Karpas-422 (cell line): ENCODE measurements at places on chromosomes 6 and 20.

DNA sequence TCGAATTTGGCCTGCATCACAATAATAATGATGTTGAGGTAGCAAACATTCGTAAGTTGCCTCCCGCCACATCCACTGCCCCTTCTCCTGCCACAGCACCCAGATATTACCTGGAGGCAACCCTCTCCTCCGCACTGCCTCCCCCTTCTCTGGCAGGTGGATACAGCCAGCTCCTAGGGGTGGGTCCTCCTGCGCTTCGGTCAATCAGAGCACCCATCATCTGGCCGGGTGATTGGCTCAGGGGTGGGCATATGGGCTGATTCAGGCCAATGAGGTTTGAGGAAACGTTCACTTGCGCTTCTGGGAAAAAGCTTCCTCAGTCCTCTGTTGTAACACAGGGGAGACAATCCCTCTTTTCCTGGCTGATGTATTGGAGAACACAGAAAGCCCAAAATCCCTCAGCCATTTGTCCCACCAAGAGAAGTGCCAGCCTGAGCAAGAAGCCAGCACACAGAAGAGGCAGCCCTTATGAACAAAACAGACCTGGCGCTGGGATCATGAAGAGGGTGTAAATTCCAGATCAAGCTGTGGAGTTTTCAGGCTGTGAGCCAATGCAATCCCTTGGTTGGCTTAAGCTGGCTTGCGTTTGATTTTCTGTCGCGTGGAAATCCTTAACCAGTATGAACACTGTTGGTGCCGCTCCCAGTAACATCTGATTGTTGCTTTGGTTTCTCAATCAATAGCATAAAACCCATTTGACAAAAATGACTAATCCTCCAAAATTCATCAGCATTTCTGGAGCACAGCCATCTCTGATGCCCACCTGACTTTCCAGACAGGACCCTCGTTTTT lies 82.2 kb downstream of the PRDM1 start:
- no peak for DNase-seq

DNA sequence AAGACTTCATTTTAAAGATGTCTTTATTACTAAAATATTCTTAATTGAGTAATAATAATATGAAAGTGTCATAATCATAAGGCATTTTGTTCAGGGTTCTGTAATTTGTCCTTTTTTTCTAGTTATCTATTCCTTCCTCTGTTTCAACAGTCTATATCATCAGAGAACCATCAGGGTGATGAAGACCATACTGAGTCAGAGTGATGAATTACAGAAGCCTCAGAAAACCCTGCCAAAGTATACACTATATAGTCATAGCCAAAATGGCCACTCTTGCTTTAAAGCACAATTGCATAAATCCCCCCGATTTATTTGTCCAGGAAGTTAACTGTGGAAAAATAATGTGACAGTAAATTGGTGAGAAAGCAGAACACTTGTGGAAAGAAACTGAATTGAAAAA lies 735.0 kb downstream of the EPHA7 start:
- DNase-seq: no peak

DNA sequence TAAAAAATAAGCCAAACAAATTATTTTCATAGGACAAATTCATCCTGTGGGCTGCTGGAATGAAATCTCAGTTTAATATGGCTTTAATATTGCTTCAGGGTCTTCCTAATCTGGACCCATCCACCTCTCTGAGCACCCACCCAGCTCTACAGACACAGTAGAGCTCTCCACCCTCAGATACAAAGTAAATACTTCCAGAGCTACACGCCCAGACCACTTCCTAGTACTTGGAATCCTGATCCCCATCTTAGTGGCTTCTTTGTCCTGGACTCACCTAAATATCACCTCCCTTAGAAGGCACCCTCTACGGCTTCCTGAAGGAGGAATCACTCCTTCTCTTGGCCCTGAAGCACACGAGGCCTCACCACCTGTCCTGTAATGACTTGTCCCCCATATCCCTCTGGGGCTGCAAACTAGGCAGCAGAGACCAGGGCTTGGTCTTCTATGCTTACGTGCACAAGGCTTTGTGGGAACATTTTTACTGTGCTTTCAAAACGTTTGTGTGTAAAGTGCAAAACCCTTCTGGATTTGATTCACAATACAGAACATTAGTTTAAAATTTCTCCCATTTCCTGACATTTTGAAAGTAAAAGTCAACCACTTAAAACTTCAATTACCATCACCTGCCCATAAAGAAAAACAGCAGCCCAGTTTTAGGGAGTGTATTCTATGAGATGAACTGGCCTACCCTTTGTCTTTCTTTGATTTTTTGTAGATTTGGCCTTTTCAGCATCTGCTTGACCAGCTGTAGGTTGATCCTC lies 2.4 kb downstream of the CTCFL start:
- DNase-seq: no peak

DNA sequence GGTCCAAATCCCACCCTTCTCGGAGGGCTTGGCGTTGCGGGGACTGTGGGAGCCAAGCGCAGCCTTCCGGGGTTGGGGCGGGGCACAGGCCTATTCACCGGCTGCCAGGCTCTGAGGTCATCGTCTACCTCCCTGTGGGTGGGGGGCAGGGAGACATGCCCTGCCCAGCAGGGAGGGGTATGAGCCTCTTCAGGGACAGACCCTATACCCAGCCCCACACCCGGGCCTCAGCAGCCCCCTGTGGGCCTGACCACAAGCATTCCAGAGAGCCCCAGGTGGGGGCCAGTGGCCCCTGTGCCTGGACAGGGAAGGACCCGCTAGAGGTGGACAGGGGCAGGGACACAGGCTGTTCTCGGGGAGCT lies 11.6 kb downstream of the LAMA5 start:
- no peak for DNase-seq

- no peak for DNase-seq
These were observed 24.0 kb downstream of the CMTR1 start for GRCh38 chr6:37456816-37457560.

GRCh38 chr6:5665173-5665572 lies 341.6 kb downstream of the NRN1 start:
- DNase-seq: peak; percentile 77

DNA sequence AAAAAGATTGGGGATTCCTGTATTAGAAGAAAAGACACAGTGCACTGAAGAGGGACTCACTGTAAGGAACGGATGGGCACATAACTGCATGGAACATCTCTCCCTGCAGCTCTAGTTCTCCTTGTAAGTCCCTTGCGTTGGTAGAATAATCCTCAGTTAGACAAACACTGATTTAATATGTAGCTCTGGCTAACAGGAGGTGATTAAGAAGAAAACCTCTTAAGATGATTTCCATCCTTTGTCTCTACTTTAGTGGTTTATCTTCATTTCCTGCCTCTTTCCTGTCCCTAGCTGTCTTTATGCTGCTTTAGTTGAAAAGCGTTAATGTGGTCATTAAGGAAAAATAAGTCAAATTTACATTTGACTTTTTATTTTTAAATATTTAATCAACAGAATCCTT lies 86.6 kb downstream of the SLC16A10 start:
- no peak for DNase-seq

- DNase-seq: no peak
These were observed 13.9 kb upstream of the CCDC167 start for GRCh38 chr6:37513576-37513975.

GRCh38 chr20:1417273-1417672 lies 24.4 kb upstream of the FKBP1A start:
- no peak for DNase-seq

GRCh38 chr6:135680964-135681913 lies 170.3 kb upstream of the PDE7B start:
- DNase-seq: no peak

DNA sequence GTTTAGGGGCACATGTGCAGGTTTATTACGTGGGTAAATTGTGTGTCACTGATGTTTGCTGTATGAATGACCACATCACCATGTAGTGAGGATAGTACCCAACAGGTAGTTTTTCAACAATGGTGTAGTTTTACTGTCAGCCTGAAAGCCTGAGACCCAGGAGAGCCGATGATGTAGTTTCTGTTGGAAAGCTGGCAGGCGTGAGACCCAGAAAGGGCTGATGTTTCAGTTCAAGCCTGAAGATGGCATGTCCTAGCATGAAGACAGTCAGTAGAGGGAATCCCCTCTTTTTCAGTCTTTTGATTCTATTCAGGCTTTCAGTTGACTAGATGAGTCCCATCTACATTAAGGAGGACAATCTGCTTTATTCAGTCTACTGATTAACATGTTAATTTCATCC lies 96.7 kb downstream of the KLHL32 start:
- DNase-seq: no peak

GRCh38 chr20:3203315-3204123 lies 963 bp downstream of the DDRGK1 start:
- peak; percentile 68 for DNase-seq

- DNase-seq: no peak
These were observed 114.8 kb downstream of the MOXD1 start for GRCh38 chr6:132286298-132287019.

- no peak for DNase-seq
These were observed 2.7 kb downstream of the CEBPB start for GRCh38 chr20:50193199-50193835.

- DNase-seq: no peak
These were observed 21.3 kb upstream of the HIVEP2 start for GRCh38 chr6:142966294-142966693.

- no peak for DNase-seq
These were observed 232.7 kb upstream of the SGK1 start for GRCh38 chr6:134550604-134551003.

- no peak for DNase-seq
These were observed 1.1 kb downstream of the RNF114 start for GRCh38 chr20:49937027-49937929.

GRCh38 chr6:6771964-6772363 lies 183.4 kb downstream of the LY86 start:
- no peak for DNase-seq

- peak; percentile 49 for DNase-seq
These were observed 128.9 kb upstream of the AKIRIN2 start for GRCh38 chr6:87830907-87831306.

DNA sequence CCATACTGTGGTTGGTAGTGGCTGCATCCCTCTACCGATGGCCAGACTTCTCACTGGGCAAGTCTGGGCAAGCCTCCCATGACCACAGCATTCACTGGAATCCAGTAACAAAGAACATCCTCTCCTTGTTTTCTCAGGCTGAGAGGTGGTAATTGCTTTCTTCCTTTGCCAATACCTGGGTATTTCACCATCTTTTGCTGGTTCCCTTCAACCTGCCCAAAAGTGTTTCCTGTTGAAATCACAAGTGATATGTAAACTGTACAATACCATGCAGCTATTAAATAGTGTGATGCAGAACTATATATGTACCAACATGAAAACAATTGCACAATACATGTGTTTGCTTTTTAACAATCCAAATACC lies at the start of gene PTCHD4:
TSS of gene PTCHD4 (minus strand) at position 55 of the 364 bp plus-strand sequence. CDS start 42,240 bp downstream, outside the sequence.
- no peak for DNase-seq

- DNase-seq: peak; percentile 49
These were observed 57.7 kb downstream of the PPP1R16B start for GRCh38 chr20:38863024-38863851.

DNA sequence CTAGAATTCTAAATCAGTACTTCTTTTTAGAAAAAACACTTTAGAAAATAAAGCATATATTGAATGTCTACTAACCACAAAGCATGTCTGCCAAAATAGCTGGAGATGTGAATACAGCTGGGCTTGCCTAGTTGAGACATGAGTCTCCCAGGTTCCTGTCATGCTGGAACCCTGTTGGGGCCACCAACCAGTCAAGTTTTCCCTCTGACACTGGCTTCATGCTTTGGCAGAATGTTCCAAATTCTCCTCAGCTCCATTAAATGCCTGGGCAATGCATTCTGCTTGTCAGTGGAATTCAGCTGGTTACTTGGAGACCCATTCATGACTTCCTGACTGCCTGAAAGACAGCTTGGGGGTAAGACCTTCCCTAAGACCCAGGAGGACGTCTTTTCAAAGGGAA lies 87.2 kb downstream of the PRND start:
- no peak for DNase-seq

DNA sequence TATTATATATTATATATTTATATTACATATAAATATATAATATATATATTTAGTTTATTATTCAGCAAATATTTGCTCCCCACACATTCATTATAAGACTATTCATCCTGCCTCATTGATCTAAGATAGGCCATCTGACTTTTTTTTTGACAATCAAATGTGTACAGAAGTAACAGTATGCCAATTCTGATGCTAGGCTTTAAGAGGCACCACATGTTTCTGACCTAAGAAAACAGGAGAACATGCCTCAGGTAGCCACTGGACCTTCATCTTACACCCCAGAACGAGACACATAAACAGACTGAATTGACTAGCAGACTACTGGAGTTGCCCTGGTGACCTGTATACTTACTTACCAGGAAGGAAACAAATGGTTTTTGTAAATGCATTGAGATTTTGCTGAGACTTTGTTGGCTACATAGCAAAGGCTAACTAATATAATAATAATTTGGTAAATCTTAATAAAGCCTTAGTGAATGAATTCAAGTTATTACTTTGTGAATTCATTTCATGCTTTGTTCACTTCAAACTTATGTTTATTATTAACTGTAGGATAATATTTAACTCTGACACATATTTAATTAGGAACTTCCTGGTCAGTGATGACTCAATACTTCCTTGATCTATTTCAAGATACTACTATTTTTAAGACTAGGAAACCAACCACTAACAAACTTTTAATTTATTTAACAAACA lies 13.4 kb upstream of the MYO6 start:
- no peak for DNase-seq

- DNase-seq: no peak
These were observed 26.4 kb downstream of the AFG1L start for GRCh38 chr6:108321253-108321747.

DNA sequence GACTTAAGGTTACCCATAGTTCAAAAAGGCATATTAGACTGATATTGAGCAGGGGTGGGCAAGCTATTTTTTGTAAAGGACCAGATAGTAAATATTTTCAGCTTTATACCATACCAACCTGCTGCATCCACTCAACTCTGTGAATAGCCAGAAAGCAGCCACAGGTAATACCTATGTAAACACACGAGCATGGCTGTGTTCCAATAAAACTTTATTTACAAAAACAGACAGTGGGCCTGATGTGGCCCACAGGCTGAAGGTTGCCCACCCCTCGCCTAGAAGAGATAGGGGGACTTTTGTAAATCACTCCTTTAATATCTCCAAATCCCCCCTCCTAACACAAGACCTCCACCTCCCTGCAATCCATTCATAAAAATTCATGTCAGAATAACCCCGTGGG lies 64.4 kb downstream of the PSMG4 start:
- peak; percentile 33 for DNase-seq

DNA sequence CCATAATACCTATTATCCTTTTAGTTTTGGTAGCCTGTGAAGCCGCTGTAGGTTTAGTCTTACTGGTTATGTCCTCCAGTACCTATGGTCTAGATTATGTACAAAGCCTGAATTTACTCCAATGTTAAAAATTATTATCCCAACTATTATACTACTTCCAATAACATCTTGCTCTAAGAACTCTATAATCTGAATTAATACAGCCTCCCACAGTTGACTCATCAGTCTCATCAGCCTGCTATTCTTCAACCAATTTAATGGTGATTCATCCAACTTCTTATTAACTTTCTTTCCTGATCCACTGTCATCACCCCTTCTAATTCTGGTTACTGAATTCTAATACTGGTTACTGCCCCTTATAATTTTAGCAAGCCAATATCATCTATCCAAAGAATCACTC lies 370.3 kb upstream of the OPRM1 start:
- no peak for DNase-seq
